T1000 (cell line): ENCODE measurements at places on chromosomes 1 and 21.

- no peak for DNase-seq
Measured at GRCh38 chr1:171844381-171844780, 3.1 kb downstream of the DNM3 start.

- DNase-seq, result no peak
Measured at GRCh38 chr1:100075773-100076172, 57.0 kb downstream of the SASS6 start.

GRCh38 chr1:22158654-22159053 lies 15.8 kb upstream of the WNT4 start:
- DNase-seq, result no peak

GRCh38 chr1:208418667-208419066 lies 174.5 kb upstream of the PLXNA2 start:
- no peak for DNase-seq

DNA sequence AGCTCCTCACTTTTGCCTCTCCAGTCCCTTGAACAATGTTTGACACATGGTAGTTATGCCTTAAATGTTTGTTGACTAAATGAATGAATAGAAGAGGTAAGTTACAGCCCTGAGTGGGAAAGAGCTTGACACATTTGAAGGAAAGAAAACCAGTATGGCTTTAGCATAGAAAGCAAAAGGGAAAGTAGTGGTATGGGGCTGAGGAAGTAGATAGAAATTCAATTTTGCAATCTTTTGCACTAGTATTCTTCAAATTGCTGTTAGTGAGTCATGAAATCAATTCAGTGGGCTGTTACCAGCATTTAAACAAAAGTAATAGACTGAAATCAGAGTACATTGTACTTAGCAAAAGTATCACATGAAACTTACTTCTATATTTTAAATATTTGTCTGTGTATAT lies 21.1 kb downstream of the PLA2G4A start:
- DNase-seq, result no peak

DNA sequence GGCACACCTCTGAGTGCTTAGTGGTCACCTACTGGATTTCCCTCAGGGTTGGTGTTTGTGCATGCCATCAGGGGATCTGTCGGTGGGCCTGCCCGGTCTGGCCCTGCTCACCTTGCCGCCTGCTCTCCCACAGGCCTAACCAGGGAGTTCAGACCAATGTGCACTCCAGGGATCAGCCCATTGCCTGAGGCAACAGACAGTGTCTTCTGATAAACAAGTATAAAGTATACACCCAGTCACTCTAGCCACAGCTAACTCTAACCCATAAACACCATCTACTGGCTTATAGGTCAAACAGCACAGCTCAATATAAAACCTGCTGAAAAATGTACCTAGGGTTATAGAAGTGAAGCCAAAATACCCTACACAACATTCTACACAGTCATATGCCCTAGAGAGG lies 1300.0 kb downstream of the PLA2G4A start:
- no peak for DNase-seq

DNA sequence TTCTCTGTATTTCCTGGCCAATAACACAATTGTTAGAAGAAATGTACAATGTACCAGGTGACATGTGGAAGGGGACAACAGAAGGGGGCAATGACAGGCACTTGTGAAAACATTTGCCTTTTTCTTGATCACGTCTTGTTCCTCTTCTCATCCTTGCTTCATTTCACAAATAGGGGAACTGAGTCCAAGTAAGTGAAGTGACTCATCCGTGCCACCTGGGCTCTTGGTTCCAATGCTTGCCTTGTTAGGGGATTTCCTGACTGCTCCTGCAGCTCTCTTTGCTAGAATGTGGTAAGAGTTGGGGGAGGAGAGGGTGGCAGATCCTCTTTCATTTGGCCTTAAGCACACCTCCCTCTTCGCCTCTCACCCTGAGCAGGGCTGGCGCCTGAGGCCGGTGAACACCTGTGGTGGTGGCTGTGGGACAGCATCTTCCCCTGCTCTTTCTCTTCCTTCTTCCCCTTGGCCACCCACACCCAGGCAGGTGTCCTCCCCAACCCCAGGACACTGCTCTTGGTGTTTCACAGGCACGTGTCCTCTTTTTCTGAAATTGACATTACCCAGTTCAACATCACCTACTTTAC lies 2.2 kb upstream of the RHEX start:
- no peak for DNase-seq
